ENCODE measurements at places on chromosomes 1 and 21. TPM values are rescaled to one million over a fixed set of nuclear protein-coding genes. Genes with fewer than 3 reads are reported as not detected.

- no peak overlapping the region for H3K27ac ChIP-seq
- no peaks in the 10 kb centered on the region for H3K4me1 ChIP-seq
- no peak overlapping the region for H3K4me3 ChIP-seq
- no peaks in the 10 kb centered on the region for H3K27me3 ChIP-seq
- peak; percentile 36 for DNase-seq
These were observed 110.6 kb downstream of the HS2ST1 start for GRCh38 chr1:87024936-87025540.

- H3K4me1 ChIP-seq, result peaks cover 83% of the 10 kb centered on the region
- H3K36me3 ChIP-seq, result no peaks in the 10 kb centered on the region
- no peak overlapping the region for H3K4me3 ChIP-seq
- peak overlapping the region; percentile 86 for H3K27ac ChIP-seq
- no peak for DNase-seq
- no peaks in the 10 kb centered on the region for H3K27me3 ChIP-seq
These were observed 115.5 kb upstream of the IRF2BP2 start for GRCh38 chr1:234725177-234726132.

Gene GRIK1
- not detected for total RNA-seq

- no peak overlapping the region for H3K4me3 ChIP-seq
- no peaks in the 10 kb centered on the region for H3K36me3 ChIP-seq
- no peaks in the 10 kb centered on the region for H3K4me1 ChIP-seq
- no peak overlapping the region for H3K27ac ChIP-seq
These were observed 443.7 kb downstream of the PTPRU start for GRCh38 chr1:29679828-29680558.

DNA sequence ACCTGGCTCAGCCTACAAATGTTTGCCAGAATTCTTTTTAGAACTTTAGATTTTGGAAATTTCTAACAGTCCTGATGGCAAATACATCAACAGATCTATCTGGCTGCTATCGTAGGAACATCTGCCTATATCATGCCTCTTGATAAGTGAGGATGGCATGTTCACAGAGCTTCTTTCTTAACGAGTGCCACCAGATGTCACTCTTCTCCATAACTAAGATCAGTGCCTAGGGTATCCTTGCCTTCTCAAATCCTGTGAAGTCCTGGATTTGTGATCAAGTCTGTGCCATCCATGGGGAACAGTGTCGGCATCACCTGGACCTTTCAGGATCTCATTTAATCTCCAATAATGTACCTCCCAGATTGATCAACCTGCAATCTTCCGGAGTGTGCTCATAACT is 36.5 kb upstream of the CD5L start:
- H3K4me3 ChIP-seq, result no peak overlapping the region
- H3K27ac ChIP-seq, result no peak overlapping the region
- H3K36me3 ChIP-seq, result no peaks in the 10 kb centered on the region
- peak; percentile 35 for DNase-seq
- H3K27me3 ChIP-seq, result no peaks in the 10 kb centered on the region

- H3K36me3 ChIP-seq, result no peaks in the 10 kb centered on the region
- no peak for DNase-seq
- H3K4me3 ChIP-seq, result no peak overlapping the region
- no peak overlapping the region for H3K27ac ChIP-seq
These were observed 42.2 kb downstream of the RNF220 start for GRCh38 chr1:44447051-44447810.

Gene CYP4Z1
- total RNA-seq, result not detected

Gene IL23R
- not detected for total RNA-seq

DNA sequence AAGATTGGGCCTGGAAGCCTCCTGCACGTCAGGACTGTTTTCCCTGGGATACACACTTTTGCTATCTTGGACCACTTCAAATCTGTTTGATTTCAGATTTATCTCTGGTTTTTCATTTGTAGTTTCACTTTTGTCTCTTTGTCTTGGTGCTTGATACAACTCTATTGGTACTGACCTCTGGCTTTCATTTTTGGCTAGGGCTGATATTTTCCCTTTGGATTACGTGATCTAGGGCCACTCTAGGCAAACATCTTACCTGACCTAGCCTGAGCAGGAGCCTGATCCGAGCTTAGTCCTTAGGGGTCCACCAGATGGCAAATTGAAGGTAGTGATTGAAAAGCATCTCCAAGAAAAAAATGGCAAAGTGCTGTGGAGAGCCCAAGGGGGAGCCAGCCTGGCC is 39.6 kb downstream of the ZBTB18 start:
- H3K27ac ChIP-seq, result no peak overlapping the region
- H3K4me3 ChIP-seq, result no peak overlapping the region
- no peak for DNase-seq
- H3K27me3 ChIP-seq, result no peaks in the 10 kb centered on the region

GRCh38 chr1:53391982-53392381 is 64.1 kb upstream of the LRP8 start:
- no peak overlapping the region for H3K27ac ChIP-seq
- no peak for DNase-seq
- H3K4me1 ChIP-seq, result no peaks in the 10 kb centered on the region
- no peaks in the 10 kb centered on the region for H3K27me3 ChIP-seq

Gene S100A9
- not detected for total RNA-seq

- H3K36me3 ChIP-seq, result no peaks in the 10 kb centered on the region
- no peak overlapping the region for H3K27ac ChIP-seq
- no peaks in the 10 kb centered on the region for H3K27me3 ChIP-seq
These were observed 77.0 kb downstream of the CTH start for GRCh38 chr1:70487910-70488665.

Data from Caco-2 (cell line).